ENCODE measurements at places on chromosomes 3 and 15.

DNA sequence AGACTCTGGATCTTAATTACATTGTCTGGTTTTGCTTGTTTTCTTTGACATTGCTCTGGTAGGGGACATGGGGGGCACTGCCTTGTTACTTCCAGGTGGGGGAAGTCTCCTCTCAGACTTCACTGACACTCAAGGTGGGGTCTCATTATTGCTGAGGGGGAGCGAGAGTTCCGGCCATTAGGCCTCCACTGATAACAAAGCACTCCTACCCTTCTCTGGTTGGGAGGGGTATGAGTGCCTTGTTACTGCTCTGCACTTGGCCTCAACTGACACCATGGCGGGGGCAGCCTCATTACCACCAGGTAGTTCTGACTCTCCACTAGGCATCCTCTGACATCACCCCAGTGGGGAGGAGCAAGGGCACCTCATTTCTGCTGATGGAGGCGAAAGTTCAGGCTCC is 25.7 kb downstream of the SH3GL3 start:
- DNase-seq = no peak

- no peak for DNase-seq
These were observed 109.9 kb downstream of the ZPLD1 start for GRCh38 chr3:102544741-102545140.

GRCh38 chr3:9229879-9230278 is 19.6 kb downstream of the SRGAP3 start:
- no peak for DNase-seq

- DNase-seq = peak; percentile 28
These were observed 62.5 kb upstream of the SKOR1 start for GRCh38 chr15:67762610-67763368.

DNA sequence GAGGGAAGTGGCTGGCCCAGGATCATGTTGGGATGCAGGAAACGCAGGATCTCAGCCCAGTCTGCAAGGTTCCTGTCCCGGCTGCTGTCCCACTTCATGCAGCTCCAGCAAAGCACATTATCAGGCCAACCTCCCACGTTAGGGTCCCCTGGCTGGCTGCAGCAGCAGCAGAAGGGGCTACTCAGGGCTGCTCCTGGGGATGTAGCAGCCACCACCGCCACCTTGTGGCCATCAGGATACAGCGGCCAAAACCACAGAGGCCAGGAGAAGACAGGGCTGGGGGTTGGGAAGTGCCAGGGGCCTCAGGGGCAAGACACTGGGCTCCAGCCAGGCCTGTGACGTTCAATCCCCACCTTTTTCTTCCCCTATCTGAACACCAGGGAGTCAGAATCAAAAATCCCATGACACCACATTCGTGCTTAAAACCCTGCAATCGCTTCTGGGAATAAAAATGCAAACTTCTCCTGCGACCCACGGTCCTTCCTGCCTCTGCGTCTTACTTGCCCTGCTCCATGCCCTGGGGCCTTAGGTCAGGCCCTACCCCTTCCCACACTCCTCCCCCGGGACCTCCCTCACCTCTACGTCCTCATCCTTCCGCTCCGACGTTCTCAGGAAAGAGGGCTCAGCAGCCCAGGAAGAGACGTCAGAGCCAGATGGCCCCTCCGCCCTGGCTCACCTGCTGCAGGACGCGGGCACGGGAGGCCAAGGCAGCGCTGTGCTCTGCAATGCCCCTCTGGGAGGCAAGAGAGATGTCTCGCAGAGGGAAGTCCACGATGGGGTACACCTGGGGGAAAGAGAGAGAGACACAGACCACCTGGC is 21.5 kb downstream of the SSUH2 start:
- peak; percentile 78 for DNase-seq

GRCh38 chr15:84831028-84831427 is 13.9 kb downstream of the ALPK3 start:
- no peak for DNase-seq

DNA sequence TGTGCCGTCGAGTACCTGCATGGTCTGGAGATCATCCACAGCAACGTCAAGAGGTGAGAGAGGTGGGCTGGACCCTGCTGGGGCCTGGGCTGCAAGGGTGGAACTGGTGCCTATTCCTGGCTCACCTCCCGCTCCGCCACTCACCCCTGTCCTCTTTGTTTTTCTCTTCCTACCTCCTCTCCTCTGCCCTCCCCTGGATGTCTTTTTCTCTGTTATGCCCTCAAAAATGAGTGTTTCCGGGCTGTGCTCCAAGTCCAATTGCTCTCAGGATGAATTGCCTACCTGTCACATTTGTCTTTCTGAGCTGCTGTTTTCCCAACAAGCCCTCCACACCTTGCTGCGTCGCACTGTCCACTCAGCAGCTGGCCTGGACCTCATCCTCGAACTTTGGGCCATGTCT is 28.5 kb upstream of the TATDN2 start:
- no peak for DNase-seq

DNA sequence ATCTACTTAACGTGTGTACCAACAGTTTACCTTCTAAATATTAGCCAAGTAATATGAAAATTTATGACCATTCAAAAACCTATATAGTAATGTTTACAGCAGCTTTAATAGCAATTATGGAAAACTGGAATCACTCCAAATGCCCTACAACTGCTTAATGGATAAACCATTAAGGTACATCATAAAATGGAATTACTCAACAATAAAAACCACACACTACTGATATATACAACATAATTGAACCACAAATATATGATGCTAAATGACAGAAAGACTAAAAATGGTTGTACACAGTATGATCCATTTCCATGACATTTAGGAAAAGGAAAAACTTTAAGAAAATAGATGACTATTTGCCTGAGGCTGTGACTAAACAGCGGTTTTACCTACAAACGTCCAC is 467.1 kb upstream of the EPHA6 start:
- no peak for DNase-seq

- no peak for DNase-seq
These were observed 58.6 kb downstream of the UACA start for GRCh38 chr15:70704731-70705130.

DNA sequence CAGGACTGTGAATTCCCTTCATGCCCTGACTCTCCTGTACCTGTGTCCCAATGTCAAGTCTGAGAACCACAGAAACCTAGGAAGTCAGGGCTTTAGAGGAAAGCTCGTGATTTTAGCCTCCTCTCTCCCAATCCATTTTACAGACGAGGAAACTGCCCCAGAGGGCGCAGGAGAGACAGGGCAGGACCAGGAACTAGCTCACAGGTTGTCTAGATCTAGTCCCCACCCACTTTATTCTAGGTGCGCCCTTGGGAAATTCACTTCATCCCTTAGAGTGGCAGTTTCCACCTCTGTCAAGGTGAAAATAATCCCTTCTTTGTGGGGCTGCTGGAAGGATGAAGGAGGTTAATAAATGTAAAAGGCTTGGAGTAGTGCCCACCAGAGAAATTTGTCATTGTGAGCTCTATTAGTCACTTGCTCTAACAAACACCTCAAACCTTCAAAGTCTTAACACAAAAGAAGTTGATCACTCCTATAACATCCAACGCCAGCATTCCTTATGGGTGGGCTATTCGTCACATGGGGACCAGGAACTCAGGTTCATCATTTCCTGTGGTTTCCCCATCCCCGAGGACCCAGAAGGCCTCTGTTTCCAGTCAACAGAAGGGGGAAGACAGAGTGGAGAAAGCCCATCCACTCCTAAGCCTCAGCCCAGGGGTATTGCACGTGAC is 282.3 kb downstream of the XXYLT1 start:
- DNase-seq = peak; percentile 6

DNA sequence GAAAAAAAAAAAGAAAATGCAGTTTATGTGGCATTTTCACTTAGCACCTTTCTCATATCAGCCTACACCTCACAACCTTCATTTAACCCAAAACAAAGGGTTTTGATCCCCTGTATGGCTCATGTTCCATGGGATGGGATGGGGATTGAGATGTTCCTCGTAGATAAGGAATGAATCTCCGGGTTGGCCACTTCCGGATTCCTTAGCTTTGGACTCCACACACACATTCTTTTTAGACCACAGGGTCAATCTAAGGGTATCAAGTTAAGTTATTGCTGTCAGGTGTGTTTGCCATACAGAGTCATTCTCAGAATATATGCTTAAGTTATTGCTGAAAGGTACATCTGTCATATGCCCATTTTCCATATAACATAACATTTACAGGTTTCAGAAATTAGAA is 301.4 kb upstream of the TGFBR2 start:
- DNase-seq = no peak

DNA sequence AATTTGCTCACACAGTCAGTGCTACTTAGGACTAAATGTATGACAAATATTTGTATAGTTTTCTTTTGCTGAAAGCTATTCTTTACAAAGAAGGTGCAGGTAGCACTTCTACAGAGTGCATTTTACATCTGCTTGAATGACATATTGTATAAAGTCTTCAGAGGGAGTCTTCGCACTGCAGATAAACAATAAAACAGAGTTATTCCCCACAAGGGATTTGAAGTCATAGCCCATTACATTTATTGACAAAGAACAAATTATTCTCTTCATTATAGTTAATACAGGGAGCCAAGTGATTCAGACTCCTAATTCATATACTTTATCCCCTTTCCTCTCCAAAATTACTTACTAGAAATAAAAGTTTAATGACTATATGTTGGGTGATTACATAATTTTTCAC is 529.7 kb downstream of the EDEM1 start:
- no peak for DNase-seq

DNA sequence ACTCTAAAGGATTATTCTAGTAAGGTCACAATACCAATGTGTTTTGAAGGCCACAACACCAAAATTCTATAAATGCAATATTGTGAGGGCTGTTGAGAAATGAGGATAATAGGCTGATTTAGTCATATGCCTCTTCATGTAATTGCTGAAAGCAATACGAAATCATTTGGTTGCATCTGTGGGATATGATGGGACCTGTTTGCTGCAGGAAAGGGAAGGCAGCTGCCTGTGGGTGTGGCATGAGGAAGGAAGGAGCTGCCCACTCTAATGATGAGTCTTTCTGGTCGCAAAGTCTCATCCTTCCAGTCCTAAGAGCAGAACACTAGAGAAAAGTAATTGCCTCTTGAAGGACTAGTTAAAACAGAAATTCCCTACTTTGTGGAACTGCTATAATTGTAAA is 245.3 kb upstream of the ZPLD1 start:
- no peak for DNase-seq

- DNase-seq = no peak
These were observed 121.8 kb upstream of the NPHP3 start for GRCh38 chr3:132843851-132844553.

- no peak for DNase-seq
These were observed 121.6 kb upstream of the ST8SIA2 start for GRCh38 chr15:92272106-92272505.

GRCh38 chr3:4776980-4777581 is 202.2 kb upstream of the BHLHE40 start:
- peak; percentile 43 for DNase-seq

GRCh38 chr3:14569474-14570000 is 29.4 kb upstream of the GRIP2 start:
- no peak for DNase-seq

DNA sequence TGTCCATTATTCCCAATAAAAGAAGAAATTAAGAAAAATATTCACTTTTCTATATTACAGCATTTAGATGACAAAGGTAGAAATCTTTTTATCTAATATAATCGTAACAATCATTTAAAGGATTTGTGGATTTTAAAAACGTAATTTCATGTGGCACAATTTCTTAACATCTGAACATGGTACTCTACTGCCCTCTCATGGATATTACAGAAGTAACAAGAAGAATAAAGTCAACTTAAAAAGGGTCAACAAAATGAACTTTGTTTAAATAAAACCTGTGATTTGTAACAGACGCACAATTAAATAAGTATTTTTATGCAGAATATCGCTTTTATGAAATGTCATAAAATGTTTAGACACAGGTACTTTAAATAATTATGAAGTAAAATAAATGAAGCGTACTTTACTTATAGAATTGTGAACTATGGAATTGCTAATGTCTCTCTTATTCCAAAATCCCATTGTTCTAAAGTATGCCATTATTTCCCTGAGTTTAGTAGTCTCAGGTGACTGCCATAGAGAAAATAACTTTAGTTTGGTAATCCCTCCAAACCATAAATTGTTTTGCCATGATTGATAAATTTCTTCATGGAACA is 366.8 kb upstream of the ZNF385D start:
- peak; percentile 48 for DNase-seq

DNA sequence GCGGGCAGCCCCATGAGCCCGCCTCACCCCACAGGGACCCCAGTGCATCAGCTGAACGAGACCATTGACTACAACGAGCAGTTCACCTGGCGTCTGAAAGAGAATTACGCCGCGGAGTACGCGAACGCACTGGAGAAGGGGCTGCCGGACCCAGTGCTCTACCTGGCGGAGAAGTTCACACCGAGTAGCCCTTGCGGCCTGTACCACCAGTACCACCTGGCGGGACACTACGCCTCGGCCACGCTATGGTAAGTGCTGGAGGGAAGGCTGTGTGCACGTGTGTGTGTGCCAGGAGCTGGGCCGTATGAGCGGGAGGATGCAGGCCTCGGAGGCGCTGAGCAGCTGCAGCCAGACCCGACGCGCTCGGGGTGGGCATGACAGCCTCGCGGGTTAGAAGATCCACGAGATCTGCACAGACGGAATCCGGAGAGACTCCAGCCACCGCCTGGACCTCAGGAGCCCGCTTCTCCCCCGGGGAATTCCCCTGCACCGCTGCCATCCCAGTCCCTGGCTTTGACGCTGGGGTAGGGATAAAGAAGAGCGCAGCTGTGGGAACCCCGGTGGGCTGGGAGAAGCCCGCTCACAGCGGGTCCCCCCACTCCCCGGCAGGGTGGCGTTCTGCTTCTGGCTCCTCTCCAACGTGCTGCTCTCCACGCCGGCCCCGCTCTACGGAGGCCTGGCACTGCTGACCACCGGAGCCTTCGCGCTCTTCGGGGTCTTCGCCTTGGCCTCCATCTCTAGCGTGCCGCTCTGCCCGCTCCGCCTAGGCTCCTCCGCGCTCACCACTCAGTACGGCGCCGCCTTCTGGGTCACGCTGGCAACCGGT is 2.6 kb downstream of the DUOXA2 start:
- no peak for DNase-seq

- DNase-seq = peak; percentile 87
These were observed 4.6 kb upstream of the CIDEC start for GRCh38 chr3:9884555-9885165.

DNA sequence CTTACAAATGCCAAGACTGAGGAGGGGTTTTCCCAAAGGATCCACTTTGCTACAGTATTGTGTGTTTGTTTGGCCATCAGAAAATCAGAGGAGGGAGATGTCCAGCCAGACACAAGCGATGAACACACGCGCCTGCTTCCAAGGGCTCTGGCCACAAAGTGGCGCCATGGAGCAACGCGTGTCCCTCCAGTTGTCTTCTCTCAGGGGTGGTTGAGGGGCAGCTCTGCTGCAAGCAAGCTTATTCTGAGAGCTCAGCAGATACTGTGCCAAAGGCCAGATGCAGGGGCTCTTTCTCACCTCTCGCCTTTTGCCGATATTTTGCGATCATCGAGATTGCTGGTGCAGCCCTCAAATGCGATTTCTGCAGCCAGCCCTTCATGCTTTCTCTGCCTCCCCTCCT is 88.9 kb upstream of the OSBPL11 start:
- DNase-seq = peak; percentile 13
